ENCODE measurements at places on chromosomes 3 and 15.

DNA sequence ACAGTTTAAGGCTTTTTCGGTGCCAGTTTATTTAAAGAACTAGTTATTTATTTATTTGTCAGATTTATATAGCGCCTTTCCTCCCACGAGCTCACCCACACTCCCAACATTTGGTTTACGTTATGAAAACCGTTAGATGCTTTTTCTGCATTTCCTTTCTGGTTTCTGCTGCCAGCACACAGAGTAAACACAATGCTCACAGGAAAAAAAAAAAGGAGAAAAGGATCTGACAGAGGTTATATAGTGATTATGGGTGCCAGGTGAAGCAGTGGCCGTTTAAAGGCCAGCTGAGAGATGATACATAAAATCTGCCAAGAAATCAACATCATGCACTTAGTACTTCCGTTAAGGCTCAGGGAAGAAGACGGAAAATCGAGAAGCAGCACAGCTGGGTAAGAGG lies 37.9 kb downstream of the ETV5 start:
- peaks cover 10% of the 10 kb centered on the region for H3K4me1 ChIP-seq
- H3K4me3 ChIP-seq: no peak overlapping the region
- no peak overlapping the region for H3K27ac ChIP-seq
- H3K27me3 ChIP-seq: no peaks in the 10 kb centered on the region
- DNase-seq: no peak

DNA sequence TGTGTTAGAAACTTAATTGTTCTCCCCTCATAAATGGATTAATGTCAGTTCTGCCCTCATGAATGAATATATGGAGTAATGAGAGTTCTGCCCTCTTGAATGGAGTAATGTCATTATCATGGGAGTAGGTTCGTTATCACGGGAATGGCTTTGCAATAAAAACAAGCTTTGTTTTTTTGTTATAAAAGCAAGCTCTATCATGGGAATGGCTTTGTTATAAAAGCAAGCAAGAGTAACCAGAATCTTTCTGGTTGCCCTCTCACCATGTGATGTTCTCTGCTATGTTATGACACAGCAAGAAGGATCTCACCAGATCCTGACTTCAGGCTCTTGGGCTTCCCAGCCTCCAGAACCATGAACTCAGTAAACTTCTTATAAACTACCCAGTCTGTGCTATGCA lies 38.4 kb upstream of the UBL7 start:
- no peaks in the 10 kb centered on the region for H3K27me3 ChIP-seq
- DNase-seq: no peak
- no peaks in the 10 kb centered on the region for H3K4me1 ChIP-seq
- no peak overlapping the region for H3K27ac ChIP-seq
- peaks cover 14% of the 10 kb centered on the region for H3K36me3 ChIP-seq

DNA sequence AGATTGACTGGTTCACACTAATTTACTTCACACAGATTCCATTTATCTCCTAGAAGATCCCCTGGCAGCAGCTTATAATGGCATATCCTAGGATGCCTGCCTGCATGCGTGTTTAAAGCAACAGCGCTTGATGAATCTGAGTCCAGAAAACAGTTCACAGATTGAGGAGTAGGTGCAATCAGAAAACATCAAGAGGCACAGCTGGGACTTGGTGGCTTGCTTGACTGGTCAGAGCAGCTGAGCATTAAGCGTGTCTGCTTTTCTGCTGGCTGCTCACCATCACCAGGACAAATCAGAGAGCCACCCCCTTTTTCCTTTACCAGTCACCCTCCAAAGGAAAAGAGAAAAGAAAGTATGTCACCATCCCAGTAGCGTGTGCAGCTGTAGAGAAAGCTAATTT lies 223.6 kb downstream of the WDR72 start:
- H3K4me3 ChIP-seq: no peak overlapping the region
- H3K4me1 ChIP-seq: no peaks in the 10 kb centered on the region
- H3K36me3 ChIP-seq: no peaks in the 10 kb centered on the region
- no peaks in the 10 kb centered on the region for H3K27me3 ChIP-seq
- DNase-seq: no peak

DNA sequence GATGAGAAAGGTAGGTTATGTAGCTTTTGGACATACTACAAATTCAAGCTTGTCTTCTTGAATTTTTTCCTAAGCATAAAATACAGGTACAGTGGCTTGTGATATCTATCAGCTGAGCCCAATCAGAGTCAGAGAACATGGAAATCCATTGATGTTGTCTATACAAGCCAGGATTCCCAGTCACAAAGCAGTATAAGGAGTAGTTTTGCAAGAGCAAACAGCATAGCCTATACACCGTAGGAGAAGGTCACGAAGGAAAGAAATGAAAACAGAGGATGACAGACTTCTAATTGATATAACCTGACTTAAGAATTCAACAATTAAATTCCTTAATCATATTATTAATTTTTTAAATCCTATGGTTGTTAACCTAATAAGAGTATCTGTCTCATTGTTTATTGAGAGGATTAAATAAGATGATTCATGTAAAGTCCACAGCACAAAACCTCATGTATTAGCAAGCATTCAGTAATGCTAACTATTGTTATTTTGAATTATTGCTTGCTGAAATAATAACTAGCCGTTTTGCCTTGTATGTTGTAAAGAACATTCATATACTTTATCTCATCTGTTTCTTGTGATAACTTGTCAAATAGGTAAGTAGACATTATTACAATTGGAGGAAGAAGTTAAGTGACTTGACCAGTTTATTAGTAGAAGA lies 276.6 kb upstream of the ZPLD1 start:
- no peaks in the 10 kb centered on the region for H3K27me3 ChIP-seq
- peaks cover 12% of the 10 kb centered on the region for H3K4me1 ChIP-seq
- H3K27ac ChIP-seq: no peak overlapping the region

- H3K4me1 ChIP-seq: peaks cover 12% of the 10 kb centered on the region
- H3K4me3 ChIP-seq: no peak overlapping the region
- peaks cover 34% of the 10 kb centered on the region for H3K36me3 ChIP-seq
- no peaks in the 10 kb centered on the region for H3K27me3 ChIP-seq
These were observed 30.5 kb downstream of the CCDC32 start for GRCh38 chr15:40534371-40534770.

DNA sequence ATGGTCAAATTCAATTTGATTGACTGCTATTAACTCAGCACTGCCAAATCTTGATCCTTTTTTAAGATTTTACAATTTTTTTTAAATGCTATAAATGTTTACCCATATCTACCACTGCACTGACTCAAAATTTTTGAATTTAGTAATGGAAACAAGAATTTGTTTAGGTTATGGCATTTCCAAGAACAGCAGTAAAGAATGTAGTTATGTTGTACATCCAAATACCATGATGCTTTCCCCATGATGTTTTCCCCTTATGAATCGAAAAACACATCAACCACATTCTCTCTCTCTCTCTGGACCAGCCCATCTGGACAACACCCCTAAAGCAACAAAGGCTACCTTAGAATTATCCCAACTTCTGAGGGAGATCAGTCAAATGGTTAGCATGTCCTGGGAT lies 14.2 kb downstream of the CHRM5 start:
- no peaks in the 10 kb centered on the region for H3K27me3 ChIP-seq
- peaks cover 5% of the 10 kb centered on the region for H3K36me3 ChIP-seq
- H3K4me1 ChIP-seq: no peaks in the 10 kb centered on the region
- no peak overlapping the region for H3K4me3 ChIP-seq

DNA sequence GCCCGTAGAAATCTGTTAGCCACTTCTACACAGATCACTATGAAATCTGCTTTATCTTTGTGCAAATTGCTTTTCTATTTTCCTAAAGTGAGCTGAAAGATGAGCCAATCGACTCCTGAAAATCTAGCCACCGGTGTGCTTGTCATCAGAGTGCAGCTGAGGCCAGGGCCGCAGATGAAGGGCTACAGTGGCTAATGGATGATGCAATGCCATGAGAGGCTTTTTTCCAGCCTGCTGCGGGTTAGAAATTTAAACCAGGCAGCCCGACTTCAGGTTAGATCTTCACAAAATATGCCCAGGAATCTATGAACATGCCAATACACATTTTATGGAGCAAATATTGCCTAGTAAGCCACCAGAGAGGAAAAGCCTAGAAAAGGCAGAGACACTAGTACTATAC lies 948.2 kb upstream of the CFAP20DC start:
- H3K36me3 ChIP-seq: no peaks in the 10 kb centered on the region
- H3K27ac ChIP-seq: no peak overlapping the region
- DNase-seq: no peak
- no peaks in the 10 kb centered on the region for H3K4me1 ChIP-seq
- H3K27me3 ChIP-seq: peaks cover 2% of the 10 kb centered on the region

DNA sequence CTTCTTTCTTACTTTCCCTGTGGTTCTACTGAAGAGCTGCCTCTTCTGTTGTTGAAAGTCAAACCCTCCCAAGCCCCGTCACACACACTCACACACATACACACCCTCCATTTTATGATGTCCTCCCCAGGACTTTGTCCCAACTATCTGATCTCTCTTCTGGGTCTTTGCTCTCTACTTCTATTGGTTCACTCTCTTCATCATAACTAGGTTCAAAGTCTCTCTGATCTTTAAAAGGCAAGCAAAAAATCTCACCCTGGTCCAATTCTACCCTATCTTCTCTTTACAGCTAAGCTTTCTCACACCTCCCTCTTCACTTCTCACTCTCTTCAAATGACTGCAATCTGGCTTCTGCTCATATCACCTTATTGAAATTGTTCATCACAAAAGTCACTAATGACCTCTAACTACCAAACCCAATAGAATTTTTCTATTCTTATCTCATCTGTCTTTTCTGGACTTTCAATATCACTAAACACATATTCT lies 34.8 kb downstream of the LRRFIP2 start:
- peaks cover 4% of the 10 kb centered on the region for H3K4me1 ChIP-seq
- no peak for DNase-seq
- H3K27ac ChIP-seq: no peak overlapping the region
- peaks cover 18% of the 10 kb centered on the region for H3K36me3 ChIP-seq
- no peak overlapping the region for H3K4me3 ChIP-seq

DNA sequence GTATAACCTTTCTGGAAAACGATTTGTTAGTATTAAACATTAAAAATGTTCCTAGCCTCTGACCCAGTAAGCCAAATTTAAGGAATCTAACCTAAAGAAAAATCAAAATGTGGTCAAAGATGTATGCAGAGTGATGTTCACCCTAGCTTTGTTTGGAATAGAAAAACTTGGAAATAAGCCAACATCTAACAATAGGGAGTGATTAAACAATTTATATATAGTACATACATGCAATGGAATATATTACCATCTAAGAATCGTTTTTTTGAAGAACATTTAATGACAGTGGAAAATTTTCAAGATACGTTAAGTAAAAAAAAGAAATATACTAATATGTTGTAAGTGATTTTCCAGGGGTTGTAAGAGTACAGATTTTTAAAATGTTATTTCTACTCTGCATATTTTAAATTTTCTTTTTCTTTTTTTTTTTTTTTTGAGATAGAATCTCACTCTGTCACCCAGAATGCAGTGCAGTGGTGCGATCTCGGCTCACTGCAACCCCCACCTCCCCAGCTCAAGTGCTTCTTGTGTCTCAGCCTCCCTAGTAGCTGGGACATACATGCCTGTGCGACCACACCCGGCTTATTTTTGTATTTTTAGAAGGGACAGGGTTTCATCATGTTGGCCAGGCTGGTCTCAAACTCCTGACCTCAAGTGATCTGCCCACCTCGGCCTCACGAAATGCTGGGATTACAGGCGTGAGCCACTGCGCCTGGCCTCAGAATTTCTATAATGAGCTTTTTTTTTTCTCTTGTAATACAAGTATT lies 54.9 kb downstream of the ANP32A start:
- H3K27ac ChIP-seq: no peak overlapping the region
- no peaks in the 10 kb centered on the region for H3K4me1 ChIP-seq
- DNase-seq: no peak
- peaks cover 3% of the 10 kb centered on the region for H3K27me3 ChIP-seq
- no peak overlapping the region for H3K4me3 ChIP-seq
- H3K36me3 ChIP-seq: no peaks in the 10 kb centered on the region

DNA sequence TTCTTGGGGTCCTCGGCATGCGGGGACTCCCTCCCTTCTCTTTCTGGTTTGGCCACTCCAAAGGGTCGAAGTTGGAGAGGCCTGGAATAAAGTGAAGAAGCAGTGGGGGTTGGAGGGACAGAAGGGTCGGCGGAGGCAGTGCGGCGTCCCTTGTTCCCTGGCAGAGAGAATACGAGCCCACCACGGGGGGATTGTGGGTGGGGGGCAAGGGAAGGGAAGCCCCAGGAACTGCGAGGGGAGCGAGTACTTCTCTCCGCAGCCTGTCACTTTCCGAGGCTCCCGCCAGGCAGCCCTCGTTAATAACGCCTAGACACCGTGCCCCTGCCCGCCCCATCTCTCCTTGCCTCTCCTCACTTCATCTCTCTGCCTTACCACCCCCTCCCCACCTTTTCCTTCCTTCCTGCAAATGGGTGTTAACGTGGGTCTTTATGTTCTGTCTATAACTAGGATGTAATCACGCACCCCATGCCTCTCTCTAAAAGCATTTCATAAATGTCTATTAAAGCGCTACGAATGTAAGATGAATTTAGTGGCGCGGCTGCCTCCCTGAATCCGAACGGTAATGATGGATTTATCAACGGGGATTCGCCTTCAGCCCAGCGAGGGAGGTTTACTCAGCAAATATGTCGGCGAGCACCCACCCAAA lies 13.7 kb downstream of the NR2F2 start:
- no peak overlapping the region for H3K4me3 ChIP-seq
- no peak overlapping the region for H3K27ac ChIP-seq
- peaks cover 75% of the 10 kb centered on the region for H3K27me3 ChIP-seq
- no peaks in the 10 kb centered on the region for H3K36me3 ChIP-seq

GRCh38 chr3:52401021-52401420 lies 43.9 kb downstream of the SEMA3G start:
- no peak for DNase-seq
- H3K36me3 ChIP-seq: peaks cover 71% of the 10 kb centered on the region

DNA sequence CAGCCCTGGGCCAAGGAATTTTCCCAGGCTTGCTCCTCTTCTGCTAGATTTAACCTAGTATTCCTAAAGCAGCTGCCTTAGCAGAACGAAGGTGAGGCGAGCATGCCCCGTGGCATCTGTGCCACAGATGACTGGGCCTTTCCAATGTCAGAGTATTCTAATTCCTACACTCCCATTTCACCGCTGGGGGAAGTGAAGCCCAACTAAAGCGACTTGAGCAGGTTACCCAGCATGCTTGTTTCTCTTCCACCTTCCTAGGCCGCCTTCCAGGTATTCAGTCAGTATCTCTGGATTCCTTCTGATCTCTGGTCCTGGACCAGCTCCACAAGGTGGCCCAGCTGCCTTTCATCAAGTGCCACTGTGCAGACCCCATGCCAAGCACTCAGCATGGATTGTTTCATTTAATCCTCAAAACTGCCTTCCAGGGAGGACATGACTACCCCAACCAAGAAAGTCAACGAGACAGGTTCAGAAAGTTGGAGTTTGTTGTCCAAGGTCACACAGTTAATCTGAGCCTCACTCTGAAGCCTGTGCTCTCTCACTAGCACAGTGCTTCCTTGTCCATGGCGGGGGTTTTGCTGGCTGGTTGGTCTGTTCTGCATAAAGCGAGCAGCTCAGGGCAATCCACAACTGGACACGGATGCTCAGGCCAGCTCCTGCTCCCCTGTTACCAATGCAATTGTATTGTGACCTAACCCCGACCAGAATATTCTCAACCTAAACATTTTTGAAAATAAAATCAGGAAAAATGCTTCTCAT lies 15.1 kb downstream of the MYO5C start:
- DNase-seq: no peak
- H3K36me3 ChIP-seq: no peaks in the 10 kb centered on the region
- no peaks in the 10 kb centered on the region for H3K4me1 ChIP-seq
- H3K27me3 ChIP-seq: no peaks in the 10 kb centered on the region

Data from activated B cell treated with CpG ODN at 0.5 μM for 24 hours (primary cell).